ENCODE measurements at places on chromosomes 5 and 9.

- no peak for DNase-seq
Observed at GRCh38 chr5:112119969-112120368, 299.1 kb downstream of the EPB41L4A start.

DNA sequence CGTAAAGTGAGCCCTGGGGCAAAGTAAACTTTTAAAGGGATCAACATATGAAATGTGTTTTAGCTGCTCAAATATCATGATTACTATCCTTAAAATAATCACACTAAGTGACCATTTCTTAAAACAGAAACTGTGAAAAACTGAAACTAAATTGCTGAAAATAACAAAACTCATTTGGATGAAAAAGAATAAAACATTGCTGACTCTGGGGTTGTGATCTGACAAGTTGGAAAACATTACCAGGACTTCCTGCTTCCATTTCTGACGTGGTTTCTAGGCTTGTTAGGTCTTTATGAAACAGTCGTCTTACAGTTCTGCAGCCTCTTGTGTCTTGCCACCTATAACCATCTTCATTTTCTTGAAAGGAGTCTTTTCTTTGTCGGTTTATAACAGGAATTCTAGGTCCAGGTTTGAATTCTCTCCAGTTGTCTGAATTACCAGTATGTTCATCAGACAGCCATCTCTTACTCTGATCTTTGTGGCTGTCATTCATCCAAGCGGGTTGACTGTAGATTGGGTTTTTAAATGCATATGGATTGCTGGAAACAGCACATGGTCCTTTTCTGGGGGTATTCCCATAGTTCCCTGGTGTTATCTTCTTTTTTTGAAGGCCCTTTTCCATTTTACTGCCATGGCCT is 1.7 kb downstream of the TUT7 start:
- DNase-seq, result no peak

DNA sequence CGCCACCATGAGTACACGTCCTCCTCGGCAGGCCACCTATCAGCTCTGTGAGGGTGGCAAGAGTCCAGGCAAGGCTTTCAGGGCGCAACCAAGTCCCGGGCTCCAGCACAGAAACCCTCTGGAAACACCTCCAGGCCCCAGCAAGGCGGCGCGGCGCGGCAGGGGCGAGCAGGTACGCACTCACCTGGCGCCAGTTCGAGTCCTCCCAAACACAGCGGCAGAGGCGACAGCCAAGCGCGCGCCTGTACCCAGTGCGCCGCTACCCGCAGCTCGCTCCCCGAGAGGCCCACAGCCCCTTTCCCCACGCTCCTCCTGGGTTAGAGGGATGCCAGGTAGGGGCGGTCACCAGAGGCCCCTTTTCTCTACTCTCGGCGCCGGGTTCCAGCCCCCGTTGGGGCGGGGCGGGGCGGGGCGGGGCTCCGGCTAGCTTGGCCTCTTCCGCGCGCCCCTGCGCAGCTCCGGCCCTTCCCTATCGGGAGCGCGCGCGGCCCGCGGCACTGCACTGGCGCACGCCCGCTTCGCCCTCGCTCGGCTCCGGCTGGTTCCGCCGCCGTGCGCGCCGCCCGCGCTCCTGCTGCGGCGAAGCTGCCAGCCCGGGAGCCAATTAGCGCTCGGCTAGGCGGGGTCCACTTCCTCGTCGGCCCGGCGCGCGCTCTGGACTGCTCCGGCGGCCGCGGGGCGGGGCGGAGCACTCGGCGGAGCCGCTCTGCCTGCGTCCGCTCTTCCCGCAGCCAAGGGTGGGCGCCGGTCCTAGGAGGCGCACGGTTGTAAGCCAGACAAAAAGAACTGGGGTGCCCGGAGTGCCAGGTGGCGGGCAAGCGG is at the start of the genes NMRK1 and OSTF1:
Gene NMRK1 (minus strand): TSS at position 332 of the 822 bp plus-strand sequence. CDS start 5,040 bp downstream, outside the sequence.
Gene OSTF1 (plus strand): TSS at position 691 of the 822 bp plus-strand sequence. CDS start 179 bp downstream, outside the sequence.
- DNase-seq, result peak; percentile 79

- peak; percentile 56 for DNase-seq
Observed at GRCh38 chr9:130128251-130128650, 44.0 kb upstream of the NCS1 start.

GRCh38 chr9:70413464-70413798 is 1.0 kb downstream of the KLF9 start:
- peak; percentile 51 for DNase-seq

All from stimulated activated CD4-positive, alpha-beta T cell treated with anti-CD3 and anti-CD28 coated beads, Interleukin-1b, Interleukin-23, amount 100 ng/mL, for 24 hours (primary cell).